Stimulated activated effector memory CD8-positive, alpha-beta T cell treated with anti-CD3 and anti-CD28 coated beads, Interleukin-12 subunit alpha, Interleukin-12 subunit beta, amount 100 ng/mL, for 72 hours (primary cell): ENCODE measurements at places on chromosomes 5 and 9.

GRCh38 chr9:36960575-36960955 lies 73.5 kb downstream of the PAX5 start:
- no peak for DNase-seq

DNA sequence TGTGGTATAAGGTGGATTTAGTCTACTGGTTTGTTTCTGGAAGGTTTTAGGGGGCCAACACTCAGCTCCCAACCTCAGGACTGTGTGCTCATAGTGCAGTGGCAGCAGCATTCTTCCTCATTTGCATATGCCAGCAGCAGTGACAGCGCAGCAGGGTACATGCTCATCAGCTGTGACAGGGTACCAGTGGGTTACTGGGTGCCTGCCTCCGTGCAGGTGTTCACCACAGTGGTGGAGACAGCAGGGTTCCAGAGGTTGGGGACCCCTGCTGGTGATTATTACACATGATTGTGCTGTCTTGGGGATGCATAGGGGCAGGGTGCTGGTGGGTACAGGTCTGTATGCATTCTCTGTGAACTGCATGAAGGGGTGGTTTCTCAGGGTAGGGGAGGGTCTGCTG lies 45.5 kb upstream of the IFNE start:
- no peak for DNase-seq

- no peak for DNase-seq
Measured at GRCh38 chr9:102209176-102209575, 470.7 kb upstream of the GRIN3A start.

GRCh38 chr9:136775191-136775590 lies 10.9 kb upstream of the LCN15 start:
- no peak for DNase-seq

DNA sequence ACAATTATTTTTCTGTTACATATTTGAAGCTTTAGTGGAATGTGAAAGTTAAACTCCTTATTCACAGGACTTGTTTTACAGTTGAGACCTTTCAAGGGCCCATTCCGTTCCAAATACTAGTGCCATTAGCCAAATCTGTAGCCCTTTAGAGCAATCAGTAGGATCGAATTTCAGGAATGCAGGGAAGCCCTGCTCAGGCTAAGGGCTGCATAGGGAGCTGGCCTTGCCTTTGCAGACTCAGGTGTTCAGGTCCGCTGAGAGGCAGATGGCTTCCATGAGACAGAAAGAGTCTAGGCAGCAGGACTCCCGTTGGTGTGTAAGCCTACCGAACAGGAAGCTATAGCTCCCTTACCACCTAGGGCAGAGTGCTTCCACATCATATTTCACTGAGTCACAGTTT lies 150.1 kb upstream of the SLC27A6 start:
- DNase-seq: no peak

DNA sequence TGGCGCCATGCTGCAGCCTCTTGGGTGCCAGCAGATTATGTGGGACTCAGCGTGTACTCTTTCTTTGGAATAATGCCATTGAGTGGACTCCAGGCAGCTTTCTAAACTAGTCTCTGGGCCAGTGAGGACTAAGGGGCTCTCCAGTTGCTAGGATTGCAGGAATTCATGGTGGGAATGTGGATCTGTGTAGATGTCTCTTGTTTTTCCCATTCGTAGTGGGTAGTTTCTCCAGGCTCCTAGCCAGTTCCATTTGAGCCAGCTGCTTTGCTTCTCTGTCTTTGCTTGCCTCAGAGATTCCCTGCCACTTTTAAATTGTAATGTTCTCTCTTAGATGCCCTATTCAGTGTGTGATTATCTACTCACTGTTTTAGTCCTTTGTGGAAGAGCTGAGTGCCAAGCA lies 42.6 kb downstream of the SLF1 start:
- DNase-seq: no peak

- DNase-seq: no peak
Measured at GRCh38 chr9:107780960-107781359, 291.4 kb upstream of the KLF4 start.

DNA sequence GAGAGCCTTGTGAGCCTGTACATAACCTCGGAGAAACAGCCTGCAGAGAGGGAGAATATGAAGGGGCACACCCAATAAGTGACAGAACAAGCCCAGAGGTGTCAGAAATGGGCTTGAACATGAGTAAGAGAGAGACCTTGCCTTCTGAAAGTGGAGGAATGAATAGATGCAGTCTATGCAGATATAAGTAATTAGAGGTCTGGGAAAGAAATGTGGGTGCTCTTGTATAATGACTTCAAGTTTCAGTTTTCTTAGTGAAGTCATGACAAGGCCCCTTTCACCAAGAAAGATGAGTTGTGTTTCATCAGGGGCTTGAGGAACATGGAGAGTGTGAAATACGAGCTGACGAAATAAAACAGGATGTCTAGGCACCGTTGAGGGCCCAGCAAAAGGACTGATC lies 15.1 kb downstream of the GRAMD2B start:
- no peak for DNase-seq

- DNase-seq: no peak
Measured at GRCh38 chr5:119347574-119347973, 8.2 kb upstream of the TNFAIP8 start.

GRCh38 chr9:18622186-18622836 lies 148.4 kb downstream of the ADAMTSL1 start:
- DNase-seq: no peak

GRCh38 chr5:65262096-65262495 lies 219.6 kb downstream of the ADAMTS6 start:
- no peak for DNase-seq

GRCh38 chr9:108599571-108599970 lies 256.2 kb downstream of the ACTL7B start:
- DNase-seq: no peak

- DNase-seq: no peak
Measured at GRCh38 chr5:38424148-38425060, 132.0 kb downstream of the LIFR start.

DNA sequence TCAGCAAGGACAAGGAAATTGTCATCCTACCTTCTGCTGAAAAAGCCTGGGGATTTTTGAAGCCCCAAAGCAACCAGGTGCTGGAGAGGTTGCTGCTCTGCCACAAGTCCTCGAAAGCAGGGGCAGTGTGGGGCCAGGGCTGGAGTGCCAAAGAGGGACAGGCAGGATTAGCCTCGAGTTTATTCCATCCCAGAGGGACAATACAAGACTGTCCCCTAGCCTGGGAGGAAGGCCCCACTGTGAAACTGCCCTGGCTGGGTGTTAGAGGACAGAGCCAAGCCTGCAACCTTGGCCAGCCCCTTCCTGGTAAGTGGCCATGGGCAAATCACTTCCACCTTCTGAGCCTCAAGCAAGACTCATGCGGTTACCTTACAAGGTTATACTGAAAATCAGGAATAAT lies 55.1 kb downstream of the WHRN start:
- DNase-seq: no peak

DNA sequence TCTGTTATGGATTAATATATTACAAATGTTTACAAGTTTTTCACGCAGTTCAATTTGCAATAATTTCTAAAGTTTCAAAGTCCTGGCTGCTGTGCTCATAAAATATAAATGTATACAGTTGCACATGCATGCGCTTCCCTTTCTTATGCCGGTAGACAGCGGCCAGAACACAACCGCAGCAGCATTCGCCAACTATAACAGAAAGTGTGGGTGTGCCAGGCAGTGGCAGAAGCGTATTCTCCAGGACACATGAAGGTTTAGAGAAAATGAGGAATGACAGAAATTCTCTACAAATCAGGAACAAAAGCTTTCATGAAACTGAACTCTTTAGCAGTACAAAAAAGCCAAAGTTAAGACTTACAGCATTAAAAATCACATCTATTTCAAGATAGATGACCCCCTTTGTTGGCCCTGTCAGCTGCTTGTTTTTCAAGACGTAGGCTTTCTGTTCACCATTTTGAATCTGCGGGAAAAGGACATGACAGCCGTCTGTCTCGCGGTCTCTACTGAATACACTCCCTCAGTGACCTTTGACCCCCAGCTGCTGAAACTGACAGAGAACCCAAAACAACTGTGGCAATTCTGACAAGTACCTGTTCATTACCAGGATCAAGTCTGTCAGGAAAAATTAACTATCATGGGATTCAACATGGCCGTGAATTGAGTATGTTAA lies 252.2 kb downstream of the SLF1 start:
- DNase-seq: no peak

- DNase-seq: no peak
Measured at GRCh38 chr5:80714570-80715298, 60.0 kb upstream of the DHFR start.

GRCh38 chr9:135994501-135995192 lies 33.5 kb upstream of the UBAC1 start:
- DNase-seq: no peak

- DNase-seq: no peak
Measured at GRCh38 chr5:63700241-63700640, 262.0 kb downstream of the HTR1A start.

DNA sequence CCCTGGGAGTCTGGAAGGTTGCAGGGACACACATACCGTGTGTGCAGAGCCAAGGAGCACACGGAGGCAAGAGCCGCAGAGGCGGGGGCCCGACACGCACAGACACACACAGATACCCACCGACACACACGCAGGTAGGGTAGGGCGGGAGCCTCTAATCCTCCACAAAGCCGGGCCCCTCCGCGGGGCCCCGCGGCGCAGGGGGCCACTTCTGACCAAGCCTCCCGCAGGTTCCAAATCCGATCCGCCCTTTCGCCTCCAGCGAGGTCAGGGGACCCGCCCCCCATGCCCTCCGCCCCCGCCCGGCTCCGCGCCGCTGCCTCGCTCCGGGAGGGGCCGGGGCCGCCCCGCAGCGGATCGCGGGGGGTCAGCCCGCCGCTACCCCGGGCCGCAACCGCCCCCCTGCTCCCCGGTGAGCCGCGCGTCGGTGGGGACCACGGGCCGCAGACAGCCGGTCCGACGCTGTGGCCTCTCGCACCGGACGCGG lies 1.4 kb upstream of the LMX1B start:
- no peak for DNase-seq

DNA sequence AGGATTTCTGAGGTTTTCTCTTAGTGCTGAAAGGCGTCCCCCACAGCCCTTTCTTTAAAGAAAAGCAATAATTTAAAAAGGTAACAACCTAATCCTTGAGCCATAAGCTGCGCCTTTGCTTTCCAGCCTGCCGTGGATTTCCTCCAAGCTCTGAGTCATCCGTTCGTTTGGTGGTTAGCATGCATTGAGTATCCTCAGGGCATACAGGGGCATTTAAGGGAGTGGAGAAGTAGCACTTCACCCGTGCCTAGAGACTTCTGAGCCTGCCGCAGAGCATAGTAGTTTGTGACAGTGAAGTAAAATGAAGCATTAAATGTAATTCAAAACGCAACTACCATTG lies 892 bp upstream of the TNC start:
- no peak for DNase-seq

- no peak for DNase-seq
Measured at GRCh38 chr5:115306011-115306536, 9.6 kb upstream of the CCDC112 start.

DNA sequence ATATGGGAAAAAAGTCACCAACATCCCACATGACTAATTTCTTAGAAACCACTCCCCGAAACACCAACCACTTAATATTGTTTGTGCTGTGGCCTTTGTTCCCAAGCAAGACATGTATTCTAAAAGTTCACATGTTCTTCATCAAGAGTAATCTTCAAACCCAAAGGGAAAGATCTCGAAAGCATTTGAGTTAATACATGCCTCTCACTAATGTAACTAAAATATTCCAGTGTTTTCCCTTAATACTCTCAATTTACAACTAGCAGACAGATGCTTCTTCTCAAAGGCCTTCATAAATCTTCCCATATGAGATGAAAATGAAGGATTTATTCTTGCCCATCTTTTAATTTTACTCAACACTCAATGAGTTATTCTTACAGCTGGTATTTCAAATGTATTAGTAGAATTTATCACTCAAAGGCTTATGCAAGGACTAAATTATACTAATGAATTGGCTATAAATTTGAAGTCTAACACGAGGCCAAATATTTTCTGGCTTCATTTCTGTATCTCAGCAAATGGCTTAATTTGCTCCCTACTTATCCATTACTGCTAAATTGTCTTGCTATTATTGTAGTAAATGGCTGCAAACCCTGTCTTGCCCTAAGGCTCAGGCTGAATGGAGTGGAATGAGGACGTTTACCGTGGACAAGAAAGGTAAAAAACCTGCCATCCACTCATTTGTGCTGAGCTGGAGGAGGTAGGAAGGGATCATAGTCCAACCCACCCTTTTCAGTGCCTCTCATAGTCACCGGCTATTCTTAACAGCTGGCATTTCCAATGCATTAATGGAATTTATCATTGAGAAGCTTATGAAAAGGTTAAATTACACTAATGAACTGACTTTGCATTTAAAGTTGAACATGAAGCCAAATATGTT lies 474.4 kb downstream of the RASEF start:
- no peak for DNase-seq

DNA sequence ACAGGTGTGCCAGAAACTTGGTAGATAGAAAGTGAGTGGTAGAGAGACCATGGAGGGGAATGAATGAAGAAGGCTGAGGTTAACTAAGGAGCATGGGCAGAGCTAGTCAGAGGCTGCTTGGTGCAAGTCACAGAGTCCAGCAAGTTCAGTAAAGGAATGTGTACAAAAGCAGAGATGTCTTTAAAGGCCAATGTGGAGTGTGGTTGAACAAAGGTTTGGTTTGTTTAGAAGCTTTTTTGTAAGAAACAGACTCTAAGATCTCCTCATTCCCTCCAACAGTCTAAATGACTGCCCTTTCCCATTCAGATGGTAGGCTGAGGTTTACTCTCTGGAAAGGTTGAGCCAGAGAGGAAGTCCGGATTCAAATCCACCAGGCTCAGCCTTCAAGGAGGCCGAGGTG lies 84.2 kb downstream of the TNC start:
- DNase-seq: no peak

GRCh38 chr5:161096581-161096980 lies 244.6 kb upstream of the ATP10B start:
- DNase-seq: no peak

- no peak for DNase-seq
Measured at GRCh38 chr5:116448870-116449427, 125.7 kb downstream of the SEMA6A start.

GRCh38 chr5:175279506-175279905 lies 164.5 kb downstream of the DRD1 start:
- no peak for DNase-seq

DNA sequence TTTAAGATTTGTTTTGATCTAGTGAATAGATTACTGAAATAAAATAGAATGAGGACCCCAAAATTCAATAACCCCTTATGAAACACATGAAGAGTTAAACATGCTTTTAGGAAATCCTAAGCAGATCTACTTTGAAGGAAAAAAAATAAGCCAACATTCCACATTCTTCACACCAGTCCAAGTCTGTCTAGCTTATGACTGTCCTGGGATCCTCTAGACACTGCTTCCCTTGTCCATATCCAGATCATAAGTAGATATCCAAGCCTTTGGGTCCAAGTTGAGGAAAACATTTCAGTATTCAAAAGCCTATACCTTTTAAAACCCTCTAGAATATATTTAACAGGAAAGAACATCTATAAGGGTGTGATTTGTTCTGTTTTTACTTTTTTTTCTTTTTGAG lies 58.8 kb upstream of the MINAR2 start:
- DNase-seq: no peak
